ENCODE measurements at places on chromosomes 6 and 20.

DNA sequence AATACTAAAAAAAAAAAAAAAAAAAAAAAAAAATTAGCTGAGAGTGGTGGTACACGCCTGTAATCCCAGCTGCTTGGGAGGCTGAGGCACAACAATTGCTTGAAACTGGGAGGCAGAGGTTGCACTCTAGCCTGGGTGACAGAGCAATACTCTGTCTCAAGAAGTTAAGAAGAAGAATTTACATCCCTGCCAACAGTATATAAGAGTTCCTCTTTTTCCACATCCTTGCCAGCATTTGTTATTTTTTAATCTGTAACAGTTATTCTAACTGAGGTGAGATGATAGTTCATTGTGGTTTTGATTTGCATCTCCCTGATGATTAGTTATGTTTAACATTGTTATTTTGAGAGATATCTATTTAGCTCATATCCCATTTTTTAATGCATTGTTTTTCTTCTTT is 20.3 kb upstream of the DYNLRB1 start:
- DNase-seq = no peak

DNA sequence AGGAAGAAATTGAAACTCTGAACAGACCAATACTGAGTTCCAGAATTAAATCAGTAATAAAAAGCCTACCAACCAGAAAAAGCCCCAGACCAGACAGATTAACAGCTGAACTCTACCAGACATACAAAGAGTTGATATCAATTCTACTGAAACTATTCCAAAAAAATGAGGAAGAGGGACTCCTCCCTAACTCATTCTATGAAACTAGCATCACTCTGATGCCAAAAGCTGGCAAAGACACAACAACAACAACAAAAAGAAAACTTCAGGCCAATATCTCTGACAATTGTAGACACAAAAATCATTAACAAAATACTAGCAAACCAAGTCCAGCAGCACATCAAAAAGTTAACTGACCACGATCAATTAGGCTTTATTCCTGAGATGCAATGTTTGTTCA is 246.0 kb upstream of the RUNX2 start:
- no peak for DNase-seq

- DNase-seq = peak; percentile 21
Observed at GRCh38 chr20:19628570-19629134, 129.4 kb upstream of the RIN2 start.

DNA sequence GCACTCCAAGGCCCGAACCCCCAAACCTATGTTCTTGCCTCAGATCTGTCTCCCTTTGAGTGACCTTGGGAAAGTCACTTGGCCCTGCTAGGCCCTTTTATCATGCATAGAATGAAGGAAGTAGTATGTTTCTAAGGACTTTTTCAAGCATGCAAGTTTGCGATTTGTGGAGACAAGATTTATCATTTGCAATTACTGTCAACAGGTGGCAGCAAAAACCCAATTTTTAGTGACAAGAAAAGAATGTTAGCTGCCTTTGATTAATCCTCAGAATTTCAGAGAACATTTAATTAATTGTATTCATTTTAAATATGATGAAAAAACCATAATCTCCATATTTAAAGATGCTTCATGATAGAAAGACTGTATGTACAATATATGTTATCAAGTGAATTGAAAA is 28.3 kb upstream of the PREP start:
- DNase-seq = no peak

GRCh38 chr6:7728855-7729590 is 3.1 kb downstream of the BMP6 start:
- DNase-seq = no peak

DNA sequence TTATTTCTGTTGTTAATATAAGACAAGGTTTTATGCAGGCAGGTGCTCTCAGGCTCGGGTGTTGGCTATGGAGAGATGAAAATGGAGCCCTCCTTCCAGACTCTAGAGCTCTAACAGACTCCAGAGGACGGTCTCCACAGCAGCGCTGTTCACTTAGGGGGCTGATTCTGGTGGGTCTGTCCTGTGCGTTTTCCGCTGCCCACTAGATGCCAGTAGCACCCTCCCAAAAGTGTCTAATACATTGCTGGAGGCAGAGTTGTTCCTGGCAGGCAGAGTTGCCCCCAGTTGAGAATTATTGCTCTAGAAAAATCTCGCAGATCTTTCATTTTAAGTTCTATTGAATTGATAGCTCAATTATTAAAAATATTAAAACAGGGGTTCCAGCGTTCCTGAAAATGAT is 109.9 kb downstream of the MAP3K4 start:
- no peak for DNase-seq

- no peak for DNase-seq
Observed at GRCh38 chr6:150200428-150201100, 57.7 kb downstream of the PPP1R14C start.

- DNase-seq = no peak
Observed at GRCh38 chr6:53930330-53930729, 135.5 kb downstream of the LRRC1 start.

DNA sequence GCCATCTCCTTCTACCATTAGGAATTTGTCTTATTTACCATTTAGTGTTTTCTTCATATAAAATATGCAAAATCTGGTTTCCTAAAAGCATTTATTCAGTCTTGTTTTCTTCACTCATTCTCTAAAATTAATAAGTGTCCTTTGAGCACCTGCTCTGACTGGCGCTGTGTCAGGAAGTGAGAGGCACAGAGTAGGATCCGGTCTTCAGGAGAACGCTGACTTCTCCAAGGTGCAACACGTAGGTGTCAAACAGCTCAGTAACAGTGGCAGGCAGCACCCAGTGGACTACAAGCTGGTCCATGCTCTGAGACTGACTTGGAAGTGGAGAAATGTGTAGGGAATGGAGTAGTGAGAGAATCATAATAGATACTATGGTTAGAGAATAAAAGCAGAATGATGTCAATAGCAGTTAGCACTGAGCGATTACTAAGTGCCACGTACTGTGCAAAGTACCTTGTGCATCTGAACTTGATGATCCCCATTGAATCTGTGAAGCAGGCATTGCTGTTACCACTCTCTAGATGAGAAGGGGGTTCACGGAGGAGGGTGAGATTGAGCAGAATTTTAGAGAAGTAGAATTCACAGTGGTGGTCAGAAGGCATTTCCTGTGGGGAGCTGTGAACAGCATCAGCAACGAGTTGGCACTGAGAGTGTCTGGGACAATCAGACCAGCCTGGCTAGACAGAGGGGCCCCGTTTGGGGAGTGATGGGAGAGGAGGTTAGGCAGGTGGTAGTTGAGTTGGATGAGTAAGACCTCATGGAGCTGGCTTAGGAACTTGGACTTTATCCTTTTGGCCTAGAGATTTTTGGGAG is 569.8 kb downstream of the QKI start:
- DNase-seq = no peak

- no peak for DNase-seq
Observed at GRCh38 chr6:15131651-15132061, 114.2 kb upstream of the JARID2 start.

GRCh38 chr6:125287718-125288117 is 14.0 kb downstream of the HDDC2 start:
- DNase-seq = no peak

DNA sequence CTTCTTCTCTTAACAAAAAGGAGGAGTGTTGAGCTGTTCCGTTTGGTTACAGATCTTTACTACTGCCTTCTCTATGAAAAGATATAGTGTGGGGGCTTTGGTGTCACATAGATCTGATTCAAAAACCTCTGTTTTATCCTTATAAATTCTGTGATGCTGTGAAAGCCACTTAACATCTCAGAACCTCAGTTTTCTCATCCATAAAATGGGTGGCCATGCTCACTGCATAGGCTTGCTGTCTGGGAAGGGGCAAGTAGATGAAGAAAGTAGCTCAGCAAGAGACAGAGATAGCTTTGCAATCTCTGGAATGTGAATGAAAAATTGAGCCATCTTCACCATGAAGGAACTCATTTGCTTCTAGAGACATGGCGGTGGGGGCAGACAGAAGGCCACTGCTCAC is 31.6 kb upstream of the RNF24 start:
- DNase-seq = no peak

GRCh38 chr6:34237722-34238584 is 1.3 kb downstream of the HMGA1 start:
- DNase-seq = no peak

GRCh38 chr6:121630716-121631115 is 195.3 kb downstream of the GJA1 start:
- no peak for DNase-seq

DNA sequence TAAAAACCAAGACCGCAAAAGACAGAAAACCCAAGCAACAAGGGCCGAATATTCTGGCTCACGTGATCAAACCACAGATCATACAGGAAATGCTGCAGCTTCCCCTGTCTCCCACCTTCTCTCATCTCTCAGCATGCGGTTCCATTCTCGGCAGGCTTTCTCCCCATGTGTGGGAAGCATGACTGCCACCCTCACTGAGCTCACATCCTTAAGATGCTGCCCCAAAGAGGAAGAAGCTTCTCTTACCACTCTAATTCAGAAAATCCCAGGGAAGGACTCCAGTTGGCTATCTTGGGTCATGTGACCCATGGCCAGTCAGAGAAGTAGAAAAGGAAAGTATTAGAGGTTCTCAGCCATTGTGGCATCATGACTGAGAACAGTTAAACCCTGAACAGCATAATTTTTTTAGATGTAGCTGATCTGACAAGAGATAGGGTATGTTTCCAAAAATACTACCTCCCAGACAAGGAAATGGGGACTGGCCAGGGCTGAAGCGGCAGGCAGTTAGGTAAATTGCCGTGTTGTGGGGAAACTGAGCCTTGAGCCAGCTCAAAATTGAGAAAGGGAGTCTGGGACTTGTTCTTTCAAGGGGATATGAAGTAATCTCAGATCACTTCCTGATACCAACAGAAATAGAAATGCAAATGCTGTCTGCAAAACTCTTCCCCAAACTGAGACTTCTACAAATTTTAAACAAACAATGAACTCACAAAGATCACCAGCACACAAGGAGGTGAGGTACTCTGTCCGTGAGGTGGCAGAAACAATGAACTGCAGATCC is 37.1 kb upstream of the GRM4 start:
- DNase-seq = no peak

DNA sequence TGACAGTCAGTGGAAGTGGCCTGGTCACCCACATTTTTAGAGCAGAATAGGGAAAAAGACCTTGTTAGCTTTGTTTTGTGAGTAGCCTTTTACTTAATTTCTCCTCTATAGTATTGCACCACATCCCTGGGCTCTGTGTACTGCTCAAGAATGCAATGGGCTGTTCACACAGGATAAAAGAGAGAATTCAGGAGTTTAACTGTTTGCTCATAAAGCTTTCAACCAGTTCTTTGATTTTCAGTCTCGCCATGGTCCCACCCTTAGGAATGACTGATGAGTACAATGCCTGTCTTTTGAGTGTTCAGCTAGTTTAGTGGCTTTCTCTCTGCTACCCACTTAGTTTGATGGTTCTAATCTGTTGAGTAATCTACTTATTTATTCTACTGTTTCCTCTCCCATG is 129.7 kb downstream of the PLG start:
- DNase-seq = no peak

DNA sequence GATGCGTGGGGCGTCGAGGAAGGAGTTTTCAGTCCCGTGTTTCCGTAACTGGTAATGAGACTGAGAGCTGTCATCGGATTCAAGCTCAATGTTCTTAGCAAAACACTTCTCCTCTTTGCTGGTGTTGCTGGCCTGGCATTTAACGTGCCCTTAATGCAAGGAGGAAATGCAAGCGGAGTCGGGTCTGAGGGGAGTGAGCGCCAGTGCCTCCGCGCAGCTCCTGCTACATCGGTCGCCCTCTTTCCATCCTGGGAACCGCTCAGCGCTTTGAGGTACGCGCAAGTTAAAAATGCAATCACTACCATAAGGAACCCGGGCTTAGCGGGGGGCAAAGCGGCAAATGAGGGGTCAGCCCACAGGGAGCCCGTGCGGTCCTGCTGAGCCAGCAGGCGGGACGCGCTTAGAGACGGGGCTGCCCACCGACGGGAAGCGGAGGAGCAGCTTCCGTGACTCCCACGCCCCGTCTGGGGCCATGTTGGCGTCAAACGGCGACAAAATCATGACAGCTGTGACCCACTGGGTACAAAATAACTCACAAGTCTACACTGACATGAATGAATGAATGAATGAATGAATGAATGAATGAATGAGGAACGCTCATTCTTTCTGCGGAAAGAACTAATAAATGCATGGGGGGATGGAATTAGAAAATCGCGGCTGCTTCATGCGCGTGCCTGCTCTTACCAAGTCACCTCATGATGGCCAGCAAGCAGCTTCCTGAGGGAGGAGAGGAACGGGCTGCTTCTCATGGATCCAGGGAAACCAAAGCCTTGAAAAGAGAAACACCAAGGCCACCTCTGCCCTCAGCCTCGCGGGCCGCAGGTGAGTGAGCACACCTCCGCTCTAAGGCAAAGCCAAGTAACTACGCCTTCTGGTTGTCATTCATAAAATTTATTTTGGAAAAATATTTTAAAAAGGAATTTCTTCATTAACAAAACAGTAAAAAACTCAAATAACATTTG is 9.3 kb downstream of the DLL1 start:
- DNase-seq = no peak

- no peak for DNase-seq
Observed at GRCh38 chr6:154500769-154501577, 9.5 kb downstream of the CNKSR3 start.

- peak; percentile 75 for DNase-seq
Observed at GRCh38 chr20:10314198-10314597, 95.6 kb downstream of the SNAP25 start.

DNA sequence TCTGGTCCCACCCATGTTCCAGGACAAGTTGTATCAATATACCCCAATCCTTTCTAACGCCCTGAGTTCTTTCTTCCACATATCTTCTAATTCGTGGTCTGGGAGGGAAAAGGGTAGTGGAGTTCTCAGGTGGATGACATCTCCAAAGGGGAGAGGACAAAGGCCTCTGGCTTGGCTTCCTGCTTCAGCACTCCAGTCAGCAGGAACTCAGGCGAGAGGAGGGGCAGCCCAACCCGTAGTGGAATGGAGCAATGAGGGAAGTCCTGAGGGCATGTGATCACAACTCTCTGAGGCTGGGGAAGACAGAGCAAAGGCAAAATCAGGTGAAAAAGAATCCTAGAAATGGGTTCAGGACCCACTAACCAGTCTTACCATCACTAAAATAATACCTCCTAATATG is 9.6 kb upstream of the NRM start:
- DNase-seq = no peak

DNA sequence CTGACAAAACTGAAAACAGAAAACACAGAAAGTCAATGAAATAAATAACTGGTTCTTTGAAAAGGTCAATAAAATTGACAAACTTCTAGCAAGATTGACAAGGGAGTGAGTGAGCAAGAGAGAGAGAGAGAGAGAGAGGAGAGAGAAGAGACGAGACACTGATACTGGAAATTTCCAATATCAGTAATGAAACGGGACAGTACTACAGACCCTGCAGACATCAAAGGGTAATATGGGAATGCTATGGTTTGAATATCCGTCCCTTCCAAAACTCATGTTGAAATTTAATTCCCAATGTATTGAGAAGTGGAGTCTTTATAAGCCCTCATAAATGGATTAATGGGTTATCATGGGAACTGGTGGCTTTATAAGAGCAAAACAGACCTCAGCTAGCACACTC is 3.8 kb downstream of the TTI1 start:
- no peak for DNase-seq

DNA sequence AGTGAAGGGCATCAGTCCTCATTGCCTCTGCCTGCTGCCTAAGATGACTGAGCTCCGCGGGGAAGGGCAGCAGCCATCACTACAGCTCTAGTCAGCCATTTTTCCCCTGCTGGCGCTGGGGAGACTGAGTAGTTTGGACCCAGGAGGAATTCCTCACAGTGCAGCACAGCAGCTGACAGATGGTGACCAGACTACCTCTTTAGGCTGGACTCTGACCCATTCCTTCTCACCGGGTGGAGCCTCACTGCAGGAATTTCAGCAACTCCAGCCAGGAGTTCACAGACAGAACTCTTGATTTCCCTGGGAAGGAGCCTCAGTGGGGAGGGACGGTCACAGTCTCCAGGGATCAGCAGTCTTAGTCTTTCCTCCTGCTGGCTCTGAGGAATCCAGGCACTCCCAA is 492.0 kb upstream of the MMS22L start:
- DNase-seq = no peak

Data from smooth muscle cell of the brain vasculature (primary cell).